ENCODE measurements at places on chromosomes 1 and 21. TPM values are rescaled to one million over a fixed set of nuclear protein-coding genes. Genes with fewer than 3 reads are reported as not detected.

REG4 gene
- polyA plus RNA-seq: 0.24 TPM

OR2L13 gene
- 0.14 TPM for polyA plus RNA-seq

GRCh38 chr1:156075162-156075561 is 7.1 kb downstream of the MEX3A start:
- no peak for DNase-seq

DNA sequence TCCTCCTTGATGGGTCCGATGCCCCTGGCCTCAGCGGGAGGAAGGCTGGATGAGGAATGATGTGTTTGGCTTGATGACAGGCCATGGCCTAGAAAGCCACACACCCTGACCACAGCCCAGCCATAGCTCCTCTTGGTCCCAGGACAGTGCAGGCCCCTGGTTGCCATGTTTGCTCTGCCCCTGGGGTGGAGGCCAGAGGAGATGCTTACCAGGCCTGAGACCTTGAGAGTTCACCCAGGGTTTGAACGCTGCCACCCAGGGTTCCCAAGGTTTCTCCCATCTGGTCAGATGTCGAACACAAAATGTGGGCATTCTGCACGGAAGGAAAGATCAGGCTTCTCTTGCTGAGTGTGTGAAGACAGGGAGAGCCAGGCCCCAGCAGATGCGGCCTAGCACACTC is 2.6 kb downstream of the C1orf226 start:
- no peak for DNase-seq

- no peak for DNase-seq
Measured at GRCh38 chr1:235124665-235125064, 4.0 kb downstream of the TOMM20 start.

- no peak for DNase-seq
Measured at GRCh38 chr1:64549464-64550239, 79.7 kb downstream of the CACHD1 start.

DNA sequence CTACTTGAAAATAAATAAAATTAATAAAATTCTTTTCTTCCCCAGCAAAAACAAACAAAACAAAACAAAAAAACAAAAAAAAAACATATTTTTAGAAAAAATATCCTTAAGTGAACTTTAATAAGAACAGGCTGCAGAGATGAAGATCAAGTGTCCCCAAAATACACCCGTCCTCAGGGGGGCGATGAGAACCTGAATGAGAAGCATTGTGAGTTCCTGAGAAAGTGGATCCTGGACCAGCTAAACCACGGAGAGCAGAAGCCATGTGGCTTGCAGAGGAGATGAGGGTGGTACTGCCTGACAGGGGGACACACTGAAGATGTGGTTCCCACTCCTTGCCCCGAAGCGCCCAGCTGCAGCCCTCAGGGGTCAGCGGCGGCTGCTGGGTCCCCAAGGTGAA is 89.3 kb downstream of the ITPKB start:
- peak; percentile 71 for DNase-seq

- DNase-seq: no peak
Measured at GRCh38 chr21:39601187-39601928, 11.4 kb upstream of the B3GALT5 start.

- no peak for DNase-seq
Measured at GRCh38 chr21:38938343-38938742, 132.6 kb downstream of the ETS2 start.

DNA sequence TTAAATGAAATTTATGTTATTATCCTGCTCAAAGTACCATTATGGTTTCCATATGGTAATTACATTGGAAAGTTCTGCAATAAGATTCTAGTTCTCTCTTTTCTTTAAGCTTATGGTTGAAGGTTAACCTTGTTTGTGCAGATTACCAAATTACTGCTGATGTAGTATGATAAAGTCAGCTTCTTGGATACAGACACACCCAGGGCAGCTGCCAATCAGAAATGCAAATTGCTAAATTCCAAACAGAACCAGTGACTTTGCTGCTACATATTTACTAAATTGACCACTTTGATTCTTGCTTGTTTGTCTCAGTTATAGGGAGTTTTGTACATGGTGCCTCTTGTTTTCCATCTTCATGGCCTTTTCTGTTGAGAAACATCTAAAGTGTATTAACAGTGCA is 26.5 kb downstream of the GNAT2 start:
- no peak for DNase-seq

DNA sequence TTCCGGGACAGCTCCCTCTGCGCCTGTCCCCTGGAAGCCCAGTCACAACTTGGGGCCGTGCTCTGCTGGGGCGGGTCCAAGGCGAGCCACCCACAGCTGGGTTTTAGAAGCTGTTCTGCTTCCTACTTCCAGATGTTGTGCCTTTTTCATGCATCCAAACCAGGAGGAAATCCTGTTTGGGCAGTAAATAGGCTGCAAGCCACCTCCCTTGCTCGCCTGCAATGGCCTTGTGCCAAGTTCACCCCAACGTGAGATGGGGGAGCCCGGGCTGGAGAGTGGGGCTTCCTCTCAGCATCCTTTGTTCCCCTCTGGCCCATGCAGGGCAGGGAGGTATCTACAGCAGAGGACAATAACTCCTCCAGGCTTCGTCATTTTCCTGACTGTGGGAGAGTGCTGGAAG is 73.2 kb downstream of the DMRTB1 start:
- no peak for DNase-seq
